ENCODE measurements at places on chromosomes 16 and 17.
A peak's percentile ranks its signal among the peaks of the same experiment; 100 is the strongest.

DNA sequence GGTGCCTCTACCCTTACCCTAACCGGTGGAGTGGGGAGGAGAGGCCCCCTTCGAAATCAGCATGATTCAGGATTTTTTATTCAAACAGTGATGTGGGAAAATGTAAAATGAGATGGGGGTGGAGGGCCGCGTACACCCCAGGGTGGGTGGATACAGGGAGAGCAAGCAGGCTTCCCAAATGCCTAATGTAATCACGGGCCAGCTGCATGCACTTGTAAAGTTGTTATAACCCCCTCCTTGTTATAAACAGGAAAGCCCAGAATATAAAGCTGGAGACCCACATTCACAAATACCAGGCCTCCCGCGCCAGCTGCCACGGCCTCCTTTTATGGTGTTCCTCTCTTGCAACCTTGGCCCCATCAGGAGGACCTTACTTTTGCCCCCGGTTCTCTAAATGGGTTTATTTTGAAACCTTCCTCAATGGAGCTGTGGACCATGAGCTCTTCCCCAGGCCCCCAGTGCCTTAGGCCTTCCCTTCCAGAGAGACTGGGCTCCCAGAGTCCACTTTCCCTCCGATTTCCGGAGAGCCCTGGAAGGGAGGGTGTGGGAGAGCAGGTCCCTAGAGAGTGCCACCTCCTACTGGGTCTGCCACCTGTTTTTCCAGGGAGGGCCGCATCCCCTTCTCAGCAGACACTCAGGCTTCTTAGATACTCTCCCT is 906 bp upstream of the FOXL1 start:
- no peak for DNase-seq

- DNase-seq, result peak; percentile 87
Observed at GRCh38 chr17:77424585-77425344, 284.0 kb downstream of the SEC14L1 start.

GRCh38 chr17:6981426-6981825 is 14.4 kb upstream of the ALOX12 start:
- DNase-seq, result no peak

DNA sequence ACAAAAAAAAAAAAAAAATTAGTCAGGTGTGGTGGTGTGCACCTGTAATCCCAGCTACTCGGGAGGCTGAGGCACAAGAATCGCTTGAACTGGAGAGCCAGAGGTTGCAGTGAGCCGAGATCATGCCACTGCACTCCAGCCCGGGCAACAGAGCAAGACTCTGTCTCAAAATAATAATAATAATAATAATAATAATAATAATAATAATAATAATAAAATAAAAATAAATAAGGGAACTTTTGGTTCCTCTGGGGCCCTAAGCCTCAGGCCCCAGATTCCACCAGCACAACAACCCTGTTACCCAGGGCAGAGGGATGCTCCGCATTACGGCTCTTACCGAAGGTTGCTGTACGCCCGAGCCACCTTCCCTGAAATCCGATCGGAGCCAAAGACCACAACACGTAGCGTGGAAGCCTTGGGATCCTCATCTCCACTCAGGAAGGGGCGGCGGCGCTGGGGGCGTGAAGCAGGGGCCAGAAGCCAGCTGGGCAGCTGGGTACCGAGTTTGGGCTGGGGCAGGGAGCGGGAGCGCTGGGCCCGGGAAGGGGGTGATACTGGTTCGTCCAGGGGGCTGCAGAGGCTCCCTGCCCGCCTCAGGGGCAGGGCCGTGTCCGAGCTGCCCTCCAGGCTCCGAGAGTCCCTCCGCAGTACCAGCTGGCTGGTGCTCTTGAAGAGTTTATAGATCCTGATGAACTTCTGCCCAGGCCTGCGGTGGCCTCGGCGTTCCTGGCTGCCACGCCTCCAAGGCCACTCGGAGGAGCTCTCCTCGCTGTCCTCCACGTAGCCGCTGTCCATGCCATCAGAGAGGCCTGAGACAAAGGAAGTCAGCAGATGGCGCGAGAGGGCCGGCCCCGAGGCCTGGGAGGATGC is 20.6 kb upstream of the PIK3R6 start:
- DNase-seq, result peak; percentile 34

DNA sequence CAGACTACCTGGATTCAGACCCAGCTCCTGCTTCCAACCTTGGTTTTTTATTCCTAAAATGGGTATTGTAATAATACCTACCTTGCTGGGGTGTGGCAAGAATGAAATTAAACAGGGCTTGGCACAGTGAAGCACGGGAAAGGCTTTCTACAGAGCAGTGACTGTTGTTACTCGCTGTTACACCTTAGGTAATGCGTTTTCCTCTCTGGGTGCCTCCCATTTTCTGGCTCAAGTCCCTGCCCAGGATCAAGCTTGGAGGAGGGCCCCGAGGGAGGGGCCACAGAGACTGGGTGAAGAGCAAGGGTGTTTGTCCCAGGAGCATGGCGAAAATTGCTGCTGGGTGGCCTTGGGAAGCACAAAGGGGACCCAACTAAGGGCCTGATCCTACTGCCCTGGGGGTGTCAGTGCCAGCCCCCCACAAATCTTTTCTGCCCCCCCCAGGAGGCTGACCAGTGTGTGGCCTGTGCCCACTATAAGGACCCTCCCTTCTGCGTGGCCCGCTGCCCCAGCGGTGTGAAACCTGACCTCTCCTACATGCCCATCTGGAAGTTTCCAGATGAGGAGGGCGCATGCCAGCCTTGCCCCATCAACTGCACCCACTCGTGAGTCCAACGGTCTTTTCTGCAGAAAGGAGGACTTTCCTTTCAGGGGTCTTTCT is 13.3 kb downstream of the MIEN1 start:
- no peak for DNase-seq

- peak; percentile 57 for DNase-seq
Observed at GRCh38 chr17:82668631-82669099, 20.4 kb upstream of the WDR45B start.

- DNase-seq, result no peak
Observed at GRCh38 chr17:81664051-81664470, 2.3 kb downstream of the OXLD1 start.
